ENCODE measurements at places on chromosomes 12 and 14.

- DNase-seq, result no peak
Observed at GRCh38 chr14:95953111-95953724, 76.6 kb downstream of the TUNAR start.

DNA sequence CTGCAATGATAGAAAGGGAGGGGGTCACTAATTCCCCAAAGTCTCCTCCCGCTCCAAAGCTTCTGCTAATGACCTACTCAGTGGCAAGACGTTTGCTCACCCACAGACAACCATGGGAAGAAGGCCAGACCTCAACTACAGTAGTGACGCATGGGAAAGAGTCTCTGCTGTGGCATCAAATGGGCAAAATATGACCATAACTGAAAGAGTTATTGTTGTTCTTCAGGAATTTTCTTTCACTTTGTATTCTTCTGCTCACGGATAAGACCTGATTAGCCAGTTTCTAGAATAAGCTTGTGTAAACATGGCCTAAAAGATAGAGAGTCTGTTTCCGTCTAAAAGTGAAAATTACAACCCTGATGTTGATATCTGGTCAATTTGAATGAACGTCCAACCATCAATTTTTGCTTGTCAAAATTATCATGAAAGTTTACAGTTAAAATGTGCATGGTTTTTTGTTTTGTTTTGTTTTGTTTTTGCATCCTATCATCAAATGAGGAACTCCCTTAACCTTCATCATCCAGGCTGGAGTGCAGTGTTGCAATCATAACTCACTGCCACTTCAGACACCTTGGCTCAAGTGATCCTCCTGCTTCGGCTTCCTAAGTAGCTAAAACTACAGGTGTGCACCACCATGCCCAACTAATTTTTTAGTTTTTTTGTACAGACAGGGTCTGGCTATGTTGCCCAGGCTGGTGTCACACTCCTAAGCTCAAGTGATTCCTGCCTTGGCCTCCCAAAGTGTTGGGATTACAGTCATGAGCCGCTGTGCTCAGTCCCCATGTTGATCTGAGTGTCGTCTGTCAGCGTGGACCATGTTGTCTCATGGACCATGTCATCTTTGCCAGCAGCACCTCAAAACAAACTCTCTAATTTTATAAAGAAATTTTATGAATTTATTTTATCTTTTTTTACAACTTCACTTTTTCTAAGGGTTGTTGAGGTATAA, 7.0 kb downstream of the KRT6B start:
- no peak for DNase-seq

DNA sequence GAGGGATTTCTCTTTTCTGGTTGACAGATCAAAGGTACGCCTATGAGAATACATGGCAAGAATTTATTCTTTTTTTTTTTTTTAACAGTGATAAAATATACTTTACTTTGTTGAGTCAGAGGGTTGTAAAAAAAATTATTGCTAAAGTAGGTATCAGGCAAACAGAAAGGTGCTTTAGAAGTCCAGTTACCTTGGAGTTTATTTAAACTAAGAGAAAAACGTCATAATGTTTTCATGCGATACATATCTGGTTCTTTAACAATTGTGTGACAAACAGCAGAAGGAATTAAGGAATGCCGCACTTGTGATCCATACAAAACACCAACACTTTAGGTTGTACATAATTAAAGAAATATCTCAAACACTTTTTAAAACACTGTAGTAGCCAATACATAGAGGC, 94.2 kb downstream of the BORCS5 start:
- no peak for DNase-seq

GRCh38 chr12:34348836-34349672, 326.8 kb downstream of the ALG10 start:
- no peak for DNase-seq

DNA sequence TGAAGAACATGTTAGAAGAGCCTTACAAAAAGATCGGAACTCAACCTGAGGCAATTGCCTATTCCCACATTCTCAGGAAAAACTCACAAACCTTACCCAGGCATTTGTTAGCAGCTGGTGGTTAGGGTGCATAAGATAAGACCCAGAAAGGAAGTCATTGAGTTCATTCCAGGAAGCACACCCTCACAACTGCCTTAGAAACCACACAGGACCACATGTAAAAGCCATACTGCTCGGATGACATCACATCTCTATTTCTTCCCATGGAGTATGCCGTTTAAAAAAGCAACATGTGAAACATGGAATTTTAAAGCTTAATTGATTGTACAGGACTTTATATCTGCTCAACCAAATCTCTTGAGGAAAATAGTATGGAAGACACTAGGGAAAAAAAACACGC, 411.2 kb downstream of the DAD1 start:
- no peak for DNase-seq

DNA sequence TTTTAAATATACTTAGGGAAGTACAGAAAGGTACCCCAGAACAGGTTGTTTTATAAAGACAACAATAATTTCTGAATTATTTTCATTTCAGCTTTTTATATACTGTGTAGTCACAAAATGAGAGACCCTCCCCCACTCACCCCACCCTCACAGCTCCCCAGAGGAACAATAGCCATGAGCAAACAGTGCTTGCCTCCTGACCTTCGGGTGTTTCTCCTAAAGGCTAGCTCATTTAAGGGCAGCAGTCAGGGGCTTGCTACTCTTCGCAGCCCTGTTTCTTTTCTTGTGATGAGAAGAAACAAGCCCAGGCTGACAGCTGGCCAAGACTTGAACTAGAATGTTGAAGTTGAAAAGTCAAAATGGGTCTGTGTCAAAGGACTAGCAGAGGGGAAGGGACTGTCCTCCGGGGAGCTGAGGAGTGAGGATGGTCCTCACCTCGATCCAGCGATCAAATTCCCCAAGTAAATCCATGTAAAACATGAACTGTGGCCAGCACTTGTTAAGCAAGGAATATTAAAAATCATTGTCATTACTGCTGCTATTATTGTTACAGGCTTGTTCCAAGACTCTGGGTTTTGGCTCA, 133.8 kb upstream of the ARHGAP5 start:
- no peak for DNase-seq

DNA sequence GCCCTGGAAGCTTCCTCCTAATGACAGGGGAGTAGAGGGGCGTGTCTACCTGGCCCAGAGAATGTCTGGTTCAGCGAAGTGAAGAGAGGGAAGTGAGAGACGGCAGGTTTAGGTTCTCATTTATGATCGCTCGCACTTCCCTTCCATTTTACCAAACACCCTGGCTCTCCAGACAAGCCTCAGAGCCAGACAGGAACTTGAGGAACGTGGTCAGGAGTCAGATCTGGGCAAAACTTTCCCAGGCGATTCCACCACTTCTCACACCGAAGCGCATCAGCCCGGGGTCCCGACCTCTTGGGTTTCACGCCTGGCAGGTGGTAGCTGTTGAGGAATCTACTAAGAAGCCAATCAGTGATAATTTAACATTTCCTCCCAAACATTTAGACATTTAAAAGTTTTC, 21.3 kb downstream of the ACTN1 start:
- DNase-seq, result no peak

DNA sequence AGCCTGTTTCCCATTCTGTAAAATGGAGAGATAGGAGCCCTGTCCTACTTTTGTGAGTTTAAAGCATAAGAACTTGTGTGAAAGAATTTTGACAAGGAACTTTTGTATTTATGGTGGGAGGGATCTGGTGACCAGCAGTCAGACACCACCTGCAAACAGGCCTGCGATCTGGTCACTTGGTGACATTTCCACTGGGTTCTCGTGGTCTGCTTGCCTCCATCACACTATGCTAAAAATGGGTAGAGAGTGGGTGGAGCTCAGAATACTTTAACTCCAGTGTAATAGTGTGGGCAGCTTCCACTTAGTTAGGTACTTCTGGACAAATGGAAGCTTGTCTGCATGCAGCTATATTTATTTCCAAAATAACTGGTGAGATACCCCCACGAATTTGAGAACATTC, 26.5 kb upstream of the PLXNC1 start:
- DNase-seq, result no peak

GRCh38 chr14:72643317-72643801, 250.5 kb downstream of the DPF3 start:
- no peak for DNase-seq

GRCh38 chr14:67736771-67737170, 35.1 kb downstream of the RDH12 start:
- no peak for DNase-seq

GRCh38 chr14:60151715-60152114, 13.5 kb downstream of the DHRS7 start:
- DNase-seq, result peak; percentile 54
